Thymus (tissue), 14 donors: ENCODE measurements at places on chromosomes 13 and 19.

GRCh38 chr19:6717441-6717971 is 2.9 kb downstream of the C3 start:
- no peak for DNase-seq

- no peak for DNase-seq
Observed at GRCh38 chr19:38172001-38172400, 52.0 kb downstream of the DPF1 start.

- DNase-seq, result no peak
Observed at GRCh38 chr13:51244637-51245405, 22.6 kb downstream of the FAM124A start.

- DNase-seq, result no peak
Observed at GRCh38 chr13:28744091-28744536, 25.3 kb upstream of the SLC46A3 start.

DNA sequence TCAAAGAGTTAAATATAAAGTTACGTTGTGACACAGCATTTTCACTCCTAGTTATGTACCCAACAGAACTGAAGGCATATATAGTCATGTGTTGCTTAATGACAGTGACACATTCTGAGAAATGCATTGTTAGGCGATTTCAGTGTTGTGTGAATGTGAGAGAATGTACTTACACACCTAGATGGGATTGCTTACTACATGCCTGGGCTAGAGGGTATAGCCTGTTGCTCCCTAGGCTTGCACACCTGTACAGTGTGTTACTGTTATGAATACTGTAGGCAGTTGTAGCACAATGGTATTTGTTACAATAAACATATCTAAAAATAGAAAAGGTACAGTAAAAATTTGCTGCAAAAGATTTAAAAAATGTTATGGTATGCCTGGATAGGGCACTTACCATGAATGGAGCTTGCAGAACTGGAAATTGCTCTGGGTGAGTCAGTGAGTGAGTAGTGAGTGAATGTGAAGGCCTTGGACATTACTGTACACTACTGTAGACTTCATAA is 89.2 kb downstream of the DHRS12 start:
- no peak for DNase-seq

DNA sequence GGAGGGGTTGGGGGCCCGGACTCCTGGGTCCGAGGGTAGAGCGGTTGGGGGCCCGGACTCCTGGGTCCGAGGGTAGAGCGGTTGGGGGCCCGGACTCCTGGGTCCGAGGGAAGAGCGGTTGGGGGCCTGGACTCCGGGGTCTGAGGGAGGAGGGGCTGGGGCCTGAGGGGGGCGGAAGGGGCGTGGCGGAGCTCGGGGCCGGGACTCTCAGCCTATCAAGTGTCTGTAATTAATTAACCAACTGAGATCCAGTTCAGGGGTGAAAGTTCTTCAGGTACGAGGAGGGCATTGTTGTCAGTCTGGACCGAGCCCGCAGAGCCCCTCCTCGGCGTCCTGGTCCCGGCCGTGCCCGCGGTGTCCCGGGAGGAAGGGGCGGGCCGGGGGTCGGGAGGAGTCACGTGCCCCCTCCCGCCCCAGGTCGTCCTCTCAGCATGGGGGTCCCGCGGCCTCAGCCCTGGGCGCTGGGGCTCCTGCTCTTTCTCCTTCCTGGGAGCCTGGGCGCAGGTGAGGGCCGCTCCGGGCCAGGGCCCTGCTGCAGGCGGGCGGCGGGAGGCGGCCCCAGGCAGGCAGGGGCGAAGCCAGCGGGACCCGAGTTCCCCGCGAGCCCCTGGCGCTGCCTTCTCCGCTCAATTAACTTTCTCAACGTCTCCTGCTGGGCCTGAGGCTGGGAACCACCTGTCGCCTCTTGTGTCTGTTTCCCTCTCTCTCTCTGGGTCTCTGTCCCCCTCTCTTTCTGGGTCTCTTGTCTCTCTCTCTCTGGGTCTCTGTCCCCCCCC is 697 bp downstream of the FCGRT start:
- DNase-seq, result no peak

DNA sequence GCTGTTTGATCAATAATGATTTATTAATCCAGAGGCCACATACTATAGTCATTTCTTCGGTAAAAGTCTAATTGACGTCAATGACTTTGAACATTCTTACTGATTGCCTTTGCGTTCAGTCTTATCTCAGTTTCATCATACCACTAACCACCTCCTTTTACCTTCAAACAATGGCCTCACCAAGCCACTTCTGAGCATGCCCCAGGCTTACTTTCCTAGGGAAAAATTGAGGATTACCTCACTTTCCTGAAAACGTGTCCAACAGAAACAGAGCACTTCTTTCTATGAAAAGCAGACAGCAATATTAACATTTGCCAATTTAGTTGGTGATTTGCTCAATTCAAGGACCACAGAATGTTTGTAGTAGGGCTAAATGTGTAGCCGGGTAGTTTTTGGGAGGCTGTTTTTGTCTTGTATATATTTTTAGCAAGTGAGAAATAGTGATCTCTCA is 157.6 kb downstream of the KLF5 start:
- no peak for DNase-seq

DNA sequence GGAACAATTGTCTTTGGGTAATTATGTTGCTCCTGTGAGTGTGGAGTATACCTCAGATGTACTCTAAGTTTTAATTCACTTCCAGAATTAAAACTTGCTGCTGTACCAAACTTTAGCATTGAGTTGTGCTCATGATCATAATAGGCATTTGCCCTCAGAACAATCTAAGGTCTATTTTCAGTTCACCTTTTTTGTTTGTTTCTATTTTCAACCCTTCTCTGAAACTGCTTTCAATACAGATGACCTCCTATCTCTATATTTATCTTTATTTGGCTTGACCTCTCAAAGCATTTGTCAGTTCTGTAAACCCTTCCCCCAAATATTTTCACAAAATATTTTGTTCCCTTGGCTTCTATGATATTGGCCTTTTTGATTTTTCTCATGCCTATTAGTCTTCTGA is 873.0 kb downstream of the OLFM4 start:
- no peak for DNase-seq

DNA sequence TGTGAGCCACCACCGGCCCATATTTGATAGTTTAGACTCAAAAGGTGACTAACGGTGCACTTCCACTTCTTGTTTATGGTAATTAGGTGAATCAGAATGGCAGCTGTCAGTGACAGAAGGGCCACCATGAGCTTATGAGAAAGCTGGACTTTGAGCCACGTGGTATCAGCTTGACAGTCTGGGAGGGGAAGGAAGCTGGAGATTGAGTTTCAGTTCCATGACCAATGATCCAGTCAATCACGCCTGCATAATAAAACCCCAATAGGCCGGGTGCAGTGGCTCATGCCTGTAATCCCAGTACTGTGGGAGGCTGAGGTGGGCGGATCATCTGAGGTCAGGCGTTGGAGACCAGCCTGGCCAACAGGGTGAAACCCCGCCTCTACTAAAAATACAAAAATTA is 8.2 kb downstream of the EID2B start:
- no peak for DNase-seq

- DNase-seq, result no peak
Observed at GRCh38 chr13:77113496-77113895, 86.5 kb upstream of the FBXL3 start.
